ENCODE measurements at places on chromosomes 3 and 15. TPM values are rescaled to one million over a fixed set of nuclear protein-coding genes. Genes with fewer than 3 reads are reported as not detected.

GRCh38 chr3:52534281-52535183, 875 bp upstream of the NT5DC2 start:
- peak; percentile 54 for DNase-seq

GRCh38 chr3:139574026-139574947, 34.7 kb upstream of the RBP1 start:
- peak; percentile 65 for DNase-seq

GRCh38 chr15:92808598-92809063, 91.5 kb upstream of the CHD2 start:
- DNase-seq, result no peak

- DNase-seq, result peak; percentile 34
Measured at GRCh38 chr3:168220556-168220955, 124.8 kb upstream of the GOLIM4 start.

GRCh38 chr15:53414167-53414566, 345.3 kb downstream of the WDR72 start:
- DNase-seq, result no peak

DNA sequence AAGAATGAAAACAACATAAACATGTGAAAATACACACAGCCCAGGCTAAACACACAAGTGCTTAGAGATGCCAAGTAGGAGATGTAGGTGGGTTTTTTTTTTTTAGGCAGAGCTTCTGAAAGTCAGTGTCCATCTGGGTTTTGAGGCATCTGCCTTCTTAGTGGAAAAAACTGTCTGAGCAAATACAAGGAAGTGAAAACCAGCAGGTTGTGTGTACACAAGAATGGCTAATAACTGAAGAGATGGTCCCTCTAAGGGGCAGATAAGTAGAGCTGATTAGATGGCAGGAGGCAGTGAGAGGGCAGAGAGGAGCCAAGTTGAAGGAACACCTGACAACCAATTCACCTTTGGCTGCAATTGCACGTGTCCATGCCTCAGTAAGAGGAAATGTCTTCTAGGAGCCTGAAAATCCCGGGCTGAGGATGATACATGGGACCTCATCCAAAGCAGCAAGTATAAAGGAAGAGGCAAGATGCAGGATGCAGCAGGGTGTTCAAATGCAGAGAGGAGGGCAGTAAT, 34.9 kb downstream of the CYP19A1 start:
- DNase-seq, result no peak

GRCh38 chr3:117278424-117279190, 569.0 kb downstream of the TUSC7 start:
- DNase-seq, result no peak

GRCh38 chr15:81133782-81134461, at the start of gene CFAP161:
TSS of gene CFAP161 (plus strand) at chr15:81134270. CDS start at chr15:81134330, 60 bp downstream.
- peak; percentile 94 for DNase-seq

DNA sequence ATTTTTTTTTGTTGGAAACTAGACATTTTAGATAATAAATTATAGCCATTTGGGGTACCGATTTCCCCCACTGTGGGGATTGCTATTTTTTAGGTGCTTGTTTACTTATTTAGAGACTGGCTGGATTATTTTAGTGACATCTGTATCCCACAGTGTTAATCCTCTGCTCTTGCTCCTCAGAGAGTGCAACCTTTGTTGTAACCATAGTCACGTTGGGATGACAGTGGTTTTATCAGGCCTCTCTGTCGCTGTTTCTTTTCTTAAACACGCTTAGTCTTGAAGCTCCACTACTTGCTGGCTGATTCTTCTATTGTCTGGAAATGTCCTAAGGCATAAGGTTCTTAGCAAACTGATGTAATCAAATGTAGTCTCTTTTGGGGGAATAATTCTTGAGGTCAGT, 451.6 kb upstream of the SEMA6D start:
- DNase-seq, result no peak

DNA sequence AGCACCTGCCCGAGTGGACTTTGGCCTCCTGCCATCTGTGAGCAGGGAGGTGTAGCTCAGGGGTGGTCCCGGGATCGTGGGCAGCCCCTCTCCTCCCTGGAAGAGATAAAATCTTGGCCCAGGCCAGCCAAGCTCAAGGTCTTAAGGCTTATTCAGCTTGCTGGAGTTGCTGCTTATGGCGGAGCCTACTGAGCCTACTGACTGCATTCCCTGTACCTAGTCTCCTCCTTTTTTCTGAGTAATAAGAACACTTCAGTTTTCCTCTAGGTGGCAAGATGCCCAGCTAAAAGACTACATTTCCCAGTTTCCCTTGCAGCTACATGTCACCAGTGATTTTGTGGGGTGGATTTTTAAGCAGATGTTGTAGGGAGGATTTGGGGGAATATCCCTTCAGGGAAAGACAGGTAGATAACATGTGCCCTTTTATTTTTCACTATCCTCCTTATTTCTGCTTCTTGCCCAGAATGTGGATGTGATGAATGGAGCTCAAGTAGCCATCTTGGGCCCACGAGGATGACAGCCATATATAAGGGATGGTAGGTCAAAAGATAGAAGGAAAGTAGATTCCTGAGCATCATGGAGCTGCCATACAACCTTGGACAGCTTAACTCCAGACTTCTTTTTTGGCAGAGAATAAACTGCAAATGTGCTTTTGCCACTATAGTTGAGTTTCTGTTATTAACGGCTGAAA, 41.4 kb upstream of the INSYN1 start:
- DNase-seq, result no peak

GRCh38 chr15:98647774-98648653, at the start of gene IGF1R:
TSS of gene IGF1R (plus strand) at chr15:98648539. CDS start at chr15:98649582, 1,043 bp downstream.
- peak; percentile 98 for DNase-seq

DNA sequence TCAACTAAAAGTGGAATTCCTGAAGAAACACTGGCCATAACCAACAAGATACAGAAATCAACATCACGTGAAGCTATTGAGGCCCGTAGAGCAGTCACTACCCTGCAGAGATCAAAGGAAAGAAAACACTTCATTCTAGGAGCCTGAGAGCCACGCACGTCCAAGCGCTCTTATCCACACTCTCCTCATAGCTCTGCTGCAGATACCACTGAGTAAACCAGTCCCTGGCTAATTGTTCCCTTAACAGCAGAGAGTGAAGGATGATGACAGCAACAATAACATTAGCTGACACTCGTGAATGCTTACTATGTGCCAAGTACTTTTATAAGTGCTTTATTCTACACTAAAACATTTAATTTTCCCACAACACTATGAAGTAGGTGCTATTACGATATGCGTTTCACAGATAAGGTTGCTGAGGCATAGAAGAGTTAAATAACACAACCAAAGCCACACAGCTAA, 271.0 kb upstream of the GADL1 start:
- DNase-seq, result no peak

SCN11A gene
- polyA plus RNA-seq, result not detected

KBTBD8 gene
- 0.66 TPM for polyA plus RNA-seq

CLDN16 gene
- not detected for polyA plus RNA-seq

CADM2 gene
- 5.9 TPM for polyA plus RNA-seq

GRCh38 chr3:48236531-48236930, 4.4 kb upstream of the ZNF589 start:
- no peak for DNase-seq

GRCh38 chr3:177753451-177754155, 556.3 kb upstream of the TBL1XR1 start:
- DNase-seq, result no peak

DGKG gene
- 3.8 TPM for polyA plus RNA-seq
